Activated T-helper 1 cell treated with anti-CD3 and anti-CD28 coated beads, Interleukin-2, amount 50 U/mL, for 16 hours (primary cell): ENCODE measurements at places on chromosomes 7 and 10.

DNA sequence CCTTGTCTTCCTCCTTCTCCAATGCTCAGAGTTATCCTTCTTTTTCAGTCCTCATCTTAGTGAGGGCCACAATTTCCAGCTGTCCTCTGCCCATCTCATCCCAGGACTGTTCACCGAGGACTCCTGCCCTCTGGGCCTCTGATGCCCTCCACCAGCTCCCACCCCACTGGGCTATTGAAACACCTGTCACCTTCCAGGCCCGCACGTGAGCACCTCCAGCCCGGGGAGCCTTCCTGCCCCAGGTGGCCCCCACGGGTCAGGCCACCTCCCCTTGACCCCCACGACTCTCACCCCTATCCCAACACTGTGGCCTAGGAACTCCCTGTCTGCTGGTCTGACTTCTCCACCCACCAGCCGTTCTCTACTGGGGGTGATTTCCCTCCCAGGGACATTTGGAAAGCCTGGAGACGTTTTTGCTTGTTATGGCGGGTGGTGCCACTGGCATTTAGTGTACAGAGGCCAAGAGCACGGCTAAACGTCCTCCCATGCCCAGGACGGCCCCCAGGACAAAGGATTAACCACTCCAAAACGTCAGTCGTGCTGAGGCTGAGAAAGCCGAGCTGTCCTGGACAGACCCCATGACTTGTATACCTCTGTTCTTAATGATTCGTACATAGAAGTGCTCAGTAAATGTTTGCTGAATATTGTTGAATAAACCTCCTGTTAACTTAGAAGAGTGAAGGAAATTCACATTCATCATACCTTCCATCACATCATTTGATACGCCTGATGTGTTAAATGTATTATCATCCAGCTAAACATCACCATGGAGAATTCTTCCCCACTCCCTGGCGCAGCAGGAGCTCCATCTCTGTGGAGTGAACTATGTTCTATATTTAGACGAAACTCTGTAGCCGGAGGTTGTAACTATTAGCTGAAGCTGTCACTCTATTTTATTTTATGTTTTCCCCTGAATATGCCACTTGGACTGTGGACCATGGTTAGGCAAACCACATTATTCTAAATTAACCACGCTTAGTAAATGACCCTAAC, 270.1 kb upstream of the SHH start:
- no peak for DNase-seq

DNA sequence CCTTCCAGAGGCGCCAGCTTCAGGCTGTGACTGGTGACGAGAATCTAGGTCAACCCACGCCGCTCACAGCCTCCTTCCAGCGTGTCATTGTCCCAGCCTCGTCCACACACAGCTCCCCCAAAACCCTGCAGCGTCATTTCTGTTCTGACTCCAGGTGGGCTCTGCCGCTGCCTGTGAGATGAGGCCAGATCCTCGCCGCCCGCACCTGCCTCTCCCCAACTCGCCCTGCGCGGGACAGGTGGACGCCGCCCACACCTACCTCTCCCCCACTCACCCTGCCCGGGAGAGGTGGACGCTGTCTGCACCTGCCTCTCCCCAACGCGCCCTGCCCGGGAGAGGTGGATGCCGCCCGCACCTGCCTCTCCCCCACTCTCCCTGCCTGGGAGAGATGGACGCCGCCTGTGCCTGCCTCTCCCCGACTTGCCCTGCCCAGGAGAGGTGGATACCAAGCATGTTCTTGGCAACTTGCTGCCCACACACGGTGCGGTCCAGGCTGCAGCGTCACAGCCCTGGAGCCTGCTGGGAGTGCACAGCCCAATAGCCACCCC, 32.0 kb upstream of the CFAP46 start:
- no peak for DNase-seq

GRCh38 chr10:83425306-83425705, 714.0 kb upstream of the GHITM start:
- DNase-seq = no peak

- DNase-seq = no peak
Observed at GRCh38 chr7:30738026-30738915, 13.7 kb upstream of the INMT start.

DNA sequence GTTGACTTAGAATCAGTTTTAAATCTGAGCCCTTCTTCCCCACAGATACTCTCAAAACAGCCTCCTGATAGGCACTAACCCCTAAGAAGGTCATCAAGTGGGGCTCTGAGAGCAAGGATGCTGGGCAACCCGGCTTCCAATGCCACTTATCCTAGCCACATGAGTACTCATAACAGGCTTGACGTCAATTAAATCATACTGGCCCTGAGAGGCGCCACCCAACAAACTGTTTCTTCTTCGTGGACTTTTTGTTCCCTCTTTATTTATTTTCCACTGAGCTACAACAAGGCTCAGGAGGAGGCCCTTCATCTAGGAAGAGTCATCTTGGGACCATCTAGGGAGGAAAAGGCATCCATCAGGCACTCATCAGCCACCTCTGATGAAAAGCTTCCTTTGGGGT, 255.9 kb downstream of the KCNMA1 start:
- no peak for DNase-seq
